ENCODE measurements at places on chromosomes 11 and 22.

GRCh38 chr11:122778148-122778547 lies 60.2 kb upstream of the CRTAM start:
- DNase-seq: no peak

GRCh38 chr22:46815132-46815531 lies 52.7 kb downstream of the TBC1D22A start:
- no peak for DNase-seq

DNA sequence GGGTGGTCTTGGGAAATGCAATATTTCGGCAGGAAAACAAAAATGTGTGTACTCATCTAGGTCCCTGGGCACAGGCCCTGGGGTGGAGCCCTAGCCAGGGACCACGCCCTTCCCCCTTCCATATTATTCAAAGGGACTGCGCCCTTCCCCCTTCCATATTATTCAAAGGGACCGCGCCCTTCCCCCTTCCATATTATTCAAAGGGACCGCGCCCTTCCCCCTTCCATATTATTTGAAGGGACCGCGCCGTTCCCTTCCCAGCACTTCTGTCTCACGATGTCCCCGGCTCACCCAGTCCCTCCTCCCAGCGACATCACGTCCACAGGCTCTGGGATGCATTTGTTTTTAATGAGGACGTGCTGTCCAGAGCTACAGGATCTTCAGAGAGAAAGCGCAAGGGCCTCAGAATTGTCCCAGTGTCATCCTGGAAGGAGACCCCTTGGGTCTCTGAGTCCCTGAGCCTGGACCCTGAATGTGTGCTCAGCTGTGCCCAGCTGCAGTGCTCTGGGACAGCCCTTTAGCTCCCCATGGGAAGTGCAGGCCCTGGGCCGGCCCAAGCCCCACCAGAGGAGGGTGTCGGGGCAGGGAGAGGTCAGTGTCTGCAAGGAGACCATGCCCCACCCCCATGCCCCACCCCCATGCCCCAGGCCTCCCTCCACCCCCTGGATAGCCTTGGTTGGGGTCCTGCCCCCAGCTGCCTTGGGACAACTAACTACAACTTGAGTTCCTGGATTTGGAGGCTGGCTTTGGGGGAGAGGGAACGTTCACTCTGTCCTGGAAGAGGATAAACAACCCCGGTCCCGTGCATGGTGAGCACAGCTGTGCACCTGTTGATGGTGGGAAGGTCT lies 810.0 kb downstream of the BRD1 start:
- no peak for DNase-seq

GRCh38 chr22:39416319-39416718 lies 16.7 kb downstream of the TAB1 start:
- DNase-seq: no peak

GRCh38 chr11:36724742-36725385 lies 126.8 kb upstream of the RAG2 start:
- DNase-seq: no peak

DNA sequence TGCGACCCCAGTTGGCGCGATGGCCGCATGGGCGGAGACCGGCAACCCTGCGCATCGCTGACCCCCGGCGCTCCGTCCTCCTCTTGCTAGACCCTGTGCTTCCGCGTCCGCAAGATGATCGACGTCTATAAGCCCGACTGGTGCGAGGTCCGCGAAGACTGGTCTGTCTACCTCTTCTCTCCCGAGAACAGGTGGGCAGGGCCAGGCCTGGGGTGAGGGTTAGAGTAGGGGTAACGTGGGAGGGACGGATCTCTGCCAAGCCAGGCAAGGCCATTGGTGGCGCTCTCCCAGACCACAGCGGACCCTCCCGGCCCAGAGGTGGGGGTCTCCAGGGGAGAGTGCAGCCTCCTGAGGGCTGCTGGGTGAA lies 92.1 kb downstream of the CACNA1I start:
- DNase-seq: no peak

DNA sequence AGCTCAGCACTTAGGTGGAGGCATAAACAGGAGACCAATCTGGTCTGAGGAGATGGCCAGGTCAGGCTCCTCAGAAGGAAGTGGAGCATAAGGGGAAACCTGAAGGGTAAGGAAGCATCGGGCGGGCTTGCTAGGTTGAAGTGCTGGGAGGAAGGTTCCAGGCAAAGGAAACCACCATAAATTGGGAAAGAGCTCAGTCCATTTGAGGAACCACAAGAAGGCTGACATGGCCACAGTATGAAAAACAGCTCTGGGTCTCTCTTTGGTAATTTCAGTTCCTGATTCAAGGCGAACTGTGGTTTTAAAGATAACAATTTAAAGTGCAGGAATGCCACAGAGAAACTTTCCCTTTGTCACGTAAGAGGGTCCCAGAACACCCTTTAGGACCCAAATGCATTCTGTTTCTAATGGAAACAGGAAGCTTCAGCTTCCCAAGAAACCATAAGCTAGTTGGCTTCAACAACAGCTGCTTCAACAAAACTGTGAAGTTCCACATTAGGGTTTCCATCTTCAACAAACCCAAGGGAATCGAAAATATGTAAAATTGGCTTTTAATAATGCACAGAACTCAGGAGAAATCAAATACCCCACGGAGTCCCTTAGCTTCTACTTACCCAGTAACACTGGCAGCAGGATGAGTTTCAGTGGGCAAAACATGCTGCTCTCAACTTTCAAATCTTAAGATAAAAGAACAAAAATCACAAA lies 10.4 kb downstream of the JAML start:
- peak; percentile 53 for DNase-seq

- DNase-seq: no peak
Observed at GRCh38 chr11:125418396-125418795, 77.7 kb downstream of the FEZ1 start.

GRCh38 chr11:126153006-126153405 lies 58.4 kb downstream of the RPUSD4 start:
- DNase-seq: no peak

- no peak for DNase-seq
Observed at GRCh38 chr11:38839071-38839470, 2241.0 kb upstream of the RAG2 start.

GRCh38 chr11:134479206-134480135 lies 67.4 kb upstream of the B3GAT1 start:
- DNase-seq: no peak

DNA sequence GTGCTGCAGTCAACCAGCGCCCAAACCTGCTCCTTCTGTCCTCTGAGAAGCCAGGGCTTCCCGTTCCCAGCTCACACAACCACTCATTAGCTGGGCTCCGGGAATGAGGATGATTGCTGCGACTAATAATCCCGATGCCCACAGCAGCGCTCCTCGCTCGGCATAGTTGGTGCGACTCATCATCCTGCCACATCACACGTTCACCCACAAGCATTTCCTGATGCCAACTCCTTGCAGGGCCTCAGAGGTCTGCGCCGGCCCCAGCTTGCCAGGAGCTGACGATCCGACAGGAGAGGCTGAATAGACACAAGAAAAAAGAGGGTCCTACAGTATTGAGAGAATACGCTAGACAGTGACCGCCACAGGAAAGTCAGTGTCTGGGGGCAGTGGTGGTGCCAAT lies 10.6 kb upstream of the CSNK1E start:
- DNase-seq: no peak

- DNase-seq: no peak
Observed at GRCh38 chr22:49296561-49296960, 531.1 kb downstream of the BRD1 start.

All from stimulated activated naive B cell treated with anti-CD40 and anti-IgM and Interleukin-4, amounts not matched to agents 10 μg/mL and 1 μg/mL and 100 μg/mL, for 72 hours (primary cell).